Activated T-cell treated with anti-CD3 and anti-CD28 coated beads for 1 hour (primary cell): ENCODE measurements at places on chromosomes 2 and 18.

DNA sequence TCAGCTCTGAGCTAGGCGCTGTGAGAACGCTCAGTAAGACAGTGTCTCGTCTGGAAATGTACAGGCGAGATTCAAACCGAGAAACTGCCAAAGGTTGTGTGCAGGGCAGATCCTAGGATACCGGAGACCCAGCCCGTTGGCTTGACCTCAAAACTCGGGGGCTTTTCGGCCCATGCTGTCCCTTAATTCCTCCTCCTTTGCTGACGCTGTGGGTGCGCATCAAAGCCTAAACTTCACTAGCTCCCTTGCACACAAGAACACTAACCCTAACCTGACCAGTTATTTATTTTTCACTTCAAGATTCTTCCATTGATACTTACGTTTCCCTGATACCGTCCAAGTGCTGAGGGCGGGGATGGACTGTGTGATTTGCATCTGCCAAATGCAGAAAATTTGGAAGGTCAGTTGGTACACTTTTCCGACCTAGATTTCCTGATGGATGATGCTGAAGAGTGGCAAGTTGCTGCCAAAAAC, 1.0 kb upstream of the AAK1 start:
- DNase-seq = no peak

DNA sequence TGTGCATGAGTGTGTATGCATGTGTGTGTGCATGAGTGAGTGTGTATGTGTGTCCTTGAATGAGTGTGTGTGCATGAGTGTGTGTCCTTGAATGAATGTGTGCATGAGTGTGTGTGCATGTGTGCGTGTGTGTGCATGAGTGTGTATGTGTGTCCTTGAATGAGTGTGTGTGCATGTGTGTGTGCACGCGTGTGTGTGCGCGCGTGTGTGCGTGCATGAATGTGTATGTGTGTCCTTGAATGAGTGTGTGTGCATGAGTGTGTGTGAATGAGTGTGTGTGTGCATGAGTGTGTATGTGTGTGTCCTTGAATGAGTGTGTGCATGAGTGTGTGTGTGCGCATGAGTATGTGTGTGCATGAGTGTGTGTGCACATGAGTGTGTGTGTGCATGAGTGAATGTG, 271.9 kb downstream of the RNF144A start:
- DNase-seq = no peak

DNA sequence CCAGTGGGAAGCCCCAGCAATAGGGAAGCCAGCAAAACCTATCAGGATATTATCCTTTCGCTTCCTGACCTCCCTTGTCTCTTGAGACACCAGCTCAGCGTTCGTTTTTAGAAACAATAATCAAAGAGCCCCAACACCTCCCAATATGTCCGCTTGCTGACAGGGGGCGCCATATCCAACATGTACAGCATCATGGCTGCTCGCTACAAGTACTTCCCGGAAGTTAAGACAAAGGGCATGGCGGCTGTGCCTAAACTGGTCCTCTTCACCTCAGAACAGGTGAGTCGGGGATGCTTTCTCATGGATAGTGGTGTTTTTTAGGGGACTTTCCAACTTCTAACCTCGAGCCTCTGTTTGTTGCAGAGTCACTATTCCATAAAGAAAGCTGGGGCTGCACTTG, 28.7 kb downstream of the GAD1 start:
- DNase-seq = no peak

GRCh38 chr2:175872721-175873120, 129.3 kb downstream of the LNPK start:
- DNase-seq = no peak

GRCh38 chr18:449374-449773, 51.1 kb downstream of the COLEC12 start:
- no peak for DNase-seq

DNA sequence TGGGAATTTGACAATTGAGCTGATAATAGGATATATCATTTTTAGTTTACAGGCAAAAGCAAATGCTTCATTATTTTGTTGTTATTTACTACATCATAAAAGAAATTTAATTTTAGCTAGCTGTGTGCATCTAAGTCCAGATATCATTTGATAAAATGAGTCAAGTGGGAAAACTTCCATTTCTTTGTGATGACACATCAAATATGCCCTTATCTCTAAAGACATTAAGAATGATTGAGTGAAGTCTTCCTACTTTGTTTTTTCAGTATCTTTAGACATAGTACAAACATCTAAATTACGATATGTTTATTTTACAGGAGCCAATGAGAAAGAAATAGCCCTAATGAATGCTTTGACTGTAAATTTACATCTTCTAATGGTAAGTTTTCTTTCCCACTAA, 77.0 kb downstream of the KYNU start:
- no peak for DNase-seq

GRCh38 chr2:150589681-150590080, 102.2 kb upstream of the RND3 start:
- no peak for DNase-seq

- no peak for DNase-seq
Observed at GRCh38 chr18:36798738-36799473, 29.9 kb downstream of the TPGS2 start.

GRCh38 chr18:80112624-80113248, 3.7 kb downstream of the ADNP2 start:
- DNase-seq = no peak

DNA sequence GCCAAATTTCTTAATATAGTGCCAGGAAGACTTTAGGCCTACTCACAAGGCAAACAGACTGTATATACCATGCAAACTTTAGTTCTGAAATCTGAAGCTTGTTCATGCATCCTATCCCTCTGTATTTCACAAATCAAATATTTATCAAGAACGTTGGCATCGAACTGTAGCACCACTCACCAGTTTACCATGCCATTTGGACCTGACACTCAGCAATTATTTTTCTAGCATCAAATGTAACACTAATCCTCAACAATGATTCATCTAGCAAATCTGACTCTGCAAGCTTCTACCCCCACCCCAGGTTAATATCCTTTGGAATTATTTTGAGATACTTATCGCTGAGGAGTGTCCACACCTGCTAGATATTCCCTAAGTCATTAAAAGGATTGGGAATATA, 1506.6 kb downstream of the LRP1B start:
- DNase-seq = no peak

- no peak for DNase-seq
Observed at GRCh38 chr18:48576457-48576771, 37.6 kb downstream of the CTIF start.

DNA sequence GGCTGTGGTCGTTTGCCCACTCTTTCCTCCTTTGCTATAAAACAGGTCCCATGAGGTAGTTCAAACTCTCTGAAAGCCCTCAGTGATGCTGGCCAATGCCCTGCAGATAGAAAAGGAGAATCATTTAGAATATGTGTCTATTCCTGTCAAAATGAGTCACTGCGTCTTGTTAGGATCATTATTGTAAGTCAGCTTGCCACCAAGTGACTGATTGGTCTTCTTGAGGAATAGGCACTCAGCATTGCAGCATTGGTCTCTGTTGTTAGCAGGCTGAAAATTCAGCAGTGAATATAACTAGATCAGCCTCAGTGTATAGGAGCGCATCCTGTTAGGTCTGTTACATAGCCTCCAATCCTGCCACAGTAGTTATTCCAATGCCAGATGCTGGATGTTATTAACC, 28.9 kb downstream of the PRKRA start:
- no peak for DNase-seq

DNA sequence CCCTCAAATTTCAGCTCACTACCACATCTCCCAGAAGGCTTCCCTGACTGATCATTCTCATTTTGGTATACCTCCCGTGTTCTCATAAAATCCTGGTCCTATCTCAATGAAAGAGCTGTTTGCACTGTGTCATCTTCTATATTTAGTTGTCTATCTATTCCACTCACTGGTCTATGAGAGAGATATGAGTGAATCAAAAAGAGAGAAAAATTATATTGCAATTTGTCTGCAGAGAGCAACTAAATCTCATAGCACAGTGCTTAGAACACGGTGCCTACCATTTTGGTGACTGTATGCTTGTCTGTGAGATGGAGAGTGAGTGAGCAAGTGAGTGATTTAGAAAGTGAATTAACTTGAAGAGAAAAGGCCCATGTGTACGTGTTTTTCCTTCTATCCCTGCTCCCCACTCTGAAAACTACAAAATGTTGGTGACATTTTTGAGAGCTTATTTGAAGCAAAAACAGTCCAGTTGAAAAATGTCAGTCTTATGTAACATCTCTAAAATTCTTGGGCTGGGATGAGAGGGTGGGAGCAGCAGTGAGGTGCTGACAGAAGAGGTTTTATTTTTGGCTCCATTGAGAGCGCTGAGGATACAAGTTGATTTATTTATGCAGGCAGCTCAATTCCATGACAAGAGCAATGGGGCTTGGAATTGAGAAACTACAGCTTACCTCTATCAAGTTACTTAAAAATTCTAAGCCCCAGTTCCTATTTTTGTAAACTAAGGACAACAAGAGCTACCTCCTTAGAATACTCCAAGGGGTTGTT, 373.5 kb upstream of the CHST9 start:
- DNase-seq = no peak

- no peak for DNase-seq
Observed at GRCh38 chr2:116979916-116980764, 834.4 kb upstream of the DDX18 start.

DNA sequence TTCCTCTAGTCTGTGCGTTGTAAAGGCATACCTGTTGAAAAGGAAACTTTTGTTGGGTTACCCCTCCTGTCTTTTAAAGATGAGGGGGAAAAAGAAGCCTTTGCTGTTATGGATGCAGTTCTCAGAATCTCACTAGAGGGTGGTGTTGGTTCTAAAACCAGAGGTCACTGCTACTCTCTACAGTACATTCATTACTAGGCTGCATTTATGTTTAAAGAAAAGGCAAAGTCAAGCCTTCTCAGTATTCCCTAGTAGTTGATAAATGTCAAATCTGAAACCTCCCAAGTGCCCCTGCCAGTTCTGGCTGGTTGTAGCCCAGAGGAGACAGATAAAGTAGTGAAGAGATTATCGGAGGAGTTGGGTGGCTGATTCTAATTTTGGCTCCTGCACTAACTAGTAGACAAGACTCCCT, 1.4 kb upstream of the PLCL1 start:
- no peak for DNase-seq

DNA sequence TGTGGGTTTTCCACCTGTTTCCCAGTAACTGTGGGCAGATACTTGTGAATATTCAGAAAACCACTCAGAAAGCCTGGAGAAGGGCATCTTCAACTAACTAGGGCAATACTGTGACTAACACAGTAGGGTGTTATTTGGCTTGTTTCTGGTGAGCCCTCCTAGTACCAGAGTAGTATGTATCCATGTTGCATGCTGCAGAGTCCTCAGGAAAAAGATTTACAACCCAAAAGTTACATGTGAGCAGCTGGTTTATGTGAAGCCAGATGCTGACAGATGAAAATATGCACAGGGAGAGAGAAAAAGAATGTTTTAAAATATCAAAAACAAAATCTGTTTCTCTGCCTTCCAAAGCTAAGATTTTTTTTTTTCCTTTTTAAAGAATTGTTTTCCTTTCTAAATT, 333.2 kb upstream of the UBE2E3 start:
- no peak for DNase-seq

DNA sequence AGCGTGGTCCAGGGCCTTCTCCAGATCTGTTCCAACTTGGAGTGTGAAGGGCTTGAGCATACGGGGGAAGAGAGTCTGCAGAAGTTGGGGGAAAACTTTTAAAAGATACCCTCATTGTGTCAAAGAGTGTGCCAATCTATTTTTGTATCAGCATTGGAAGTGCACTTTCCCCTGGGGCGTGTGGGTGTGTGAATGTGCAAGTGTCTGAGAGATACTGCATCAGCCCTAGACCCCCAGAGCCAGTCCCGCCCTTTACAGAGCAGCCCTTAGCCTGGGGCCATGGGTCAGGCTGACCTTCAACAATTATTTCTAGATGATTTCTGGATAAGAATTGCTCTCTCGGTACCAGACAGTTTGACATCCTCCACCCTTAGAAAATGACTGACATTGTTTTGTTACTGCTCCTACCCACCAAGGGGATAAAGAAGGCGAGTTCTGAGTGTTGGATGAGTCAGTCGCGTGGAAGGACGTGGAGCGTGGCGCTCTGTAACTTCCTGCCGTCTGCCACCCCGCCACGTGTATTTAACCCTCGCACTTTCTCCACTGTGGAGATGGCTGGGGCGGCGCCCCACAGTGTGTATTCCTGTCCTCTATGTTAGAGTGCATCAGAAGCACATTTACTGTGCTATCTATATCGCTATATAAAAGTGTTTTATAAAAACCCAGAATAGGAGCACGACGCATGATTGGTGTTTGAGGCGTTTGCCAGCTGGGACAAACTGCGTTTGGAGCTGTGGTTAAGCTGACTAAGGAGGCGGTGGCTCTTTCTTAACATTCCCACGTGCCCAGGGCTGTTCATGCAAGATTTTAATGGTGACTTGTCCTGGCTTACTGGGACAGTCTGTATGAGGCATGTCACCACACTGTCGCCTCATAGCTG, 122.6 kb downstream of the CABLES1 start:
- DNase-seq = no peak

GRCh38 chr2:207792244-207792785, 22.6 kb upstream of the FZD5 start:
- no peak for DNase-seq

GRCh38 chr2:102480285-102481195, 7.5 kb downstream of the SLC9A4 start:
- no peak for DNase-seq

- DNase-seq = no peak
Observed at GRCh38 chr2:23495661-23496114, 110.7 kb downstream of the KLHL29 start.

DNA sequence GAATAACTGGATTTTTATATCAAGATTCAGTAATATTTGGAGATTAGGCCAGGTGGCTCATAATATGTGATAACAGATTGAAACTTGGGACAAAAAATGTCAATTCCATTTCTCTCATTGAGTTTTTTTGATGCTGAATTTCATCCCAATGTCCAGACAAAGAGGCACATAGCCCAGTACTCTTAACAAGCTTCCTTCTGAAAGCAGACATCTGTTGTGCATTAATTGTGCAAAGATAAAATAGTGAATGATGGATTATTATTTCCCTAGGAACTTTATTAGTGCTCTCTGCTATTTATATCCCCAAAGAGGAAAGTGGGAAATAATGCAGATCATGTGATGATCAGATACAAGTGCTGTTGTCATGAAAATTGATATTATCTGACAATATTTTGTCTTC, 234.1 kb downstream of the CCDC102B start:
- DNase-seq = no peak

GRCh38 chr2:62176801-62177200, 19.1 kb upstream of the B3GNT2 start:
- no peak for DNase-seq
